CD4-positive, alpha-beta T cell treated with Interleukin-15 for 1 hour (primary cell): ENCODE measurements at places on chromosomes 2 and 18.

GRCh38 chr2:235106874-235107639 is 155.2 kb downstream of the SH3BP4 start:
- DNase-seq: no peak

DNA sequence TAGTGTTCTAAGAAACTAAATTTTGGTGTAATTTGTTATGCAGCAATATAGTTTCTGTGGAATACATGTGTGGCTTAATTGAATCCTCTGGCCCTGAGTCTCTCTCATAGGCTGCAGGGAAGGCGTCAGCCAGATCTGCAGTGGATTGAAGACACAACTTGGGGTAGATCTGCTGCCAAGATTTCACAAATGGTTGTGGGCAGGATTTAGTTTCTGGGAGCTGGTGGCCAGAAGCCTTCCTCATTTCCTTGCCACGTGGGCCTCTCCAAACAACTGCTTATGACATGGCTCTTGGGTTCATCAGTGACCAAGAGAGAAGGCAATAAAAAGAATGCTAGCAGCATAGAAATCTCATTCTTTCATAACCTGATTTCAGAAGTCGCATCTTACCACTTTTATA is 28.2 kb downstream of the CCDC102B start:
- DNase-seq: no peak

DNA sequence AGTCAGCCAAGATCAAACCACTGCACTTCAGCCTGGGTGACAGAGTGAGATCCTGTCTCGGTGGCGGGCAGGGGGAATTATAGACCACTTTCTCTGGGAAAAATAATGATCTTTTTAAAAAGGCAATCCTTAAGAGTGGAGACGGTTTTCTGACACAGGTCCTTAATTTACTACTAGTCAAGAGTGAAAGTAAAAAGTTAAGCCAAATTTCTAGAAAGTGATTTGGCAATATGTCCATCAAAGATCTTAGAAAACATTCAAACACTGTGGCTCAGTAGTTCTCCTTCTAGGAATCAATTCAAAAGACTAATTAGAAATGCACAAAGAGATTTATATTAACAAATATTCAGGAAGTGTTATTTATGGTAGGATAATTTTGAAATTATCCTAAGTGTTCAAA is 148.5 kb upstream of the DNMT3A start:
- no peak for DNase-seq

GRCh38 chr2:101063352-101064124 is 61.4 kb downstream of the RPL31 start:
- no peak for DNase-seq

- no peak for DNase-seq
These were observed 43.5 kb upstream of the LAPTM4A start for GRCh38 chr2:20094955-20095354.

DNA sequence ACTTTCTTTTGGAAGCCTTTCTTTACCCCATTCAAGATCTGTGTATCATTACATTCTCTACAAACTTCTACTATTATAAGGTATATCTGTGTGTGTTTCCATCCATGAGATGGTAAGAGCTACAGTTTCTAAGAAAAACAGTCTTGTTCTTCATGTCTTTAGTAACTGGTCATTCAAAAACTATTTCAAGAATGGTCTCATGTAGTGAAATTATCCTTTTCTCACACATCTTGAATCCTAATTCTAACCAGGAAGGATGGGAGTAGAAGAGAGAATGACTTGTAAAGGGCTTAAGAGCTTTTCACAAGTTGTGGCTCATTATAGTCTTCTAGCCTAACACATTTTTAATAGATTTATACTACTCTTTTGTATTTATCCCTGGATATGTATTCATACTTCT is 47.3 kb downstream of the ROCK1 start:
- DNase-seq: no peak

DNA sequence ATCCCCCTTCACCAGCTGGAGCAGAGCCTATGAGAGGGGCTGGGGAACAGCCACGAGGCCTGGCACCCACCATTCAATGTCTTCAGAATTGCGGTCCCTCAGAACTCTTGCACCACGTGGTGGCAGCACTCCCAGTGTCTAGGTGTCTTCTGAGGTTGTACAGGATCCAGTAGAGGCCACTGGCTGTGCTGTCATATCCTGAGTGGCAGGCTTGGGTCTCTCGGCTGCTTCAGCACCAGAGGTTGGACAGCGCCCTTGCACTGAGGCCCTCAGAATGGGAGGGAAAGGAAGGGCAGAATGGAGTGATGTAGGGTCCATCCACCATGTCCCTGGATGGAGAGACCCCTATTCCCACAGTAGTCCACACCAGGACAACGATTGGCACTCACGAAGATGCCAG is 112.0 kb upstream of the TEKT4 start:
- DNase-seq: no peak

DNA sequence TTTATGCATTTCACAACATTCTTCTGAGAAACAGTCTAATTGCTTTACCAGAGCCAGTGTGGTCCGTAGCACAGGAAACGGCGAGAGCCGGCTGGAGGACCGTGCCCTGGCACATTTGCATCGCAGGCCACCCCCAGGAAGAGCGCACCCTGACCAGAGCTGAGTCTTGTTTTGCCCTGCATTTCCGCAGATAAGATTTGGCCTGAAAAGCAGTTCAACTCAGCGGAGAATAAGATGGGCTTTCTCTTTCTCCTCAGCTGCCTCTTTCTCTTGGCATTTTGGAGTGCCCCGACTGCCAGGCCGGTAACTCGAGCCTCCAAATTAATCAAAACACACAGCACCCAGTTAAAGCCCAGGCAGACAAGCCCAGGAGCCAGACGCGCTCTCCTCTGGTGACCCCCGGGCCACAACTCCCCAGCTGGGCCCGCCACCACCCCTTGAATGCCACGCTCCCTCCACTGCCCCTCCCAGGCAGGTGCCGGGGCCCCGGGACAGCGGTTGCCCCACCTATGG is 464 bp downstream of the COL4A4 start:
- no peak for DNase-seq

DNA sequence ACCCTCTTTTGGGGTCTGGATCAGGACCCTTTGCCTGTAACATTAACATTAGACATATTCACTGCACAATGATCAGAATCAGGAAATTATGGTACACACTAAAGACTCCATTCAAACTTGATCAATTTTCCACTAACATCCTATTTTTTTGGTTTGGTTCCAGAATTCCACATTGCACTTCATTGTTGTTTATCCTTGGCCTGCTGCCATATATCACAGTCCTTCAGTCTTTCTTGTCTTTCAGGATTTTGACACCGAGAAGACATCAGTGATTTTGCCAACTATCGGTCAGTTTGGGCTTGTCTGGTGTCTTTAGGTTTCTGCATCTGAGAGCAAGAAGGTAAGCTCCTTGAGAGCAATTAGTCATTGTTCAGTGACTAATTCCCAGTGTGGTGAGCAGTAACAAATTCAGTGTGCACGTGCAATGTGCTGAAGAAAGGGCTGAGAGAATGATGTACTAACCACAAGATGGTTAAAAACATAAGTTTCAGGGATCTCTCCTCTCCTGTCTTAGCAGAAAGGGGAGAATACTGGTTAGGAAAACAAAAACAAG is 23.5 kb downstream of the MARCHF4 start:
- no peak for DNase-seq

DNA sequence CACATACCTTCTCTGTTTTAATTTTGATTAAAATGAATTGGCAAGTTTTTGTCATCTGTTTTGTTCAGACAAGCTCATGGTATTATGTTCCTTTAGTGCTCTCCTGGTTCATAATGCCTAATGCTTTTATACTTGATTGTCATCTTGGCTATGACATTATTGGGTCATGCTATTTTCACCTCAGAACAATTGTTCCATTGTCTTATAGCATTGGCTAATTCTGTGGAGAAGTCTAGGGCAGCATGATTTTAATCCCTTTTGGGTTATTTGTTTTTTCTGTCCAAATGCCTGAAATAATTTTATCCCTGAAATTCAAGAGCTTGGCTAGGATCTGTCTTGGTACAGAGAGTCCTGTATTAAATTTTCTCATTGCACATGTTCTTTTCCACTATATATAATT is 83.8 kb upstream of the CCDC85A start:
- DNase-seq: no peak

- DNase-seq: no peak
These were observed 187.6 kb downstream of the MREG start for GRCh38 chr2:215825707-215826106.

GRCh38 chr2:218744615-218745014 is 34.0 kb downstream of the TTLL4 start:
- DNase-seq: no peak

DNA sequence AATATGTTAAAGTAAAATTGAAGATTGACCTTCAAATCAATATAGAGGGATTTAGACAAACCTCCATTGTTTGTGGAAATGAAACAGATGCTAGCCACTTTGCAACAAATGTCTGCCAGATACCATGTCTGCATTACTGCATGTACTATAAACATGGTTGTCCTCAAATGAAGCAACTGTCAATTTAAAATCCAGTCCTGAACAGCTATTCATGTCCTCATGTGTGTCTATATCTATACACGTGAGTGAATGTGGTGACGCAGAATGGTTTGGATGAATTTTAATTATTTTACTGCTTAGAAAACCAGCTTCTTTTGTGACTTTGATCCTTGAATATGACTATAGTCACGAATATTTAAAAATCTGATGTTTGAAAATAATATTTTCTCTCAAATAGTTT is 71.5 kb downstream of the NYAP2 start:
- no peak for DNase-seq

- no peak for DNase-seq
These were observed 47.0 kb upstream of the MAP3K20 start for GRCh38 chr2:173028671-173029070.

- peak; percentile 21 for DNase-seq
These were observed 691 bp downstream of the BIRC6 start for GRCh38 chr2:32357318-32358110.

DNA sequence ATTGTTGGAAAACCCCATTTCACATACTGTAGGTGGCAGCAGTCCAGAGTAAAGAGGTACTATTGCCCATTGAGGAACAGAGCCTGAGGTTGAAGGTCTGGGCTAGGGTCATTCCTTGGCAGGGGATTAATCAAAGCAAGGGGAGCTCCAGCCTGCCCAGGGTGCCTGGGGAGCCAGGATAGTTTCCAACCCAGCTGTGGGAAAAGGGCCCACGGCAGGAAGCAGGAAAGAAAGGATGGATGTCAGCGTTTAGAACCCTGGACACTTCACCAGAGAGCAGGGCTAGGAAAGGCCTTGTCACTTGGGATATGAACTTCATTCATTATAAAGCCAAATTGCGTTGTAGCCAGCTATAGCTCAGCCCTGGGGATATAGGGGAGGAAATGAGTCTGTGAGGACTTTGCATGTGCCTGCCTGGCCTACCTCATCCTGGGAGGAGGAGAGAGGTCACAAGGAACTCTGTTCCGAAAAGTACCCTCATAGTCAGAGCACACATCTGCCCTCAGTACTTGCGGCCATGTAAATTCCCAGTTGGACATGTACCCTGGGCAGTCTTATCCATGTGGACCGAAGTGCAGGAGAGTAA is 140.2 kb upstream of the COPS8 start:
- DNase-seq: no peak

DNA sequence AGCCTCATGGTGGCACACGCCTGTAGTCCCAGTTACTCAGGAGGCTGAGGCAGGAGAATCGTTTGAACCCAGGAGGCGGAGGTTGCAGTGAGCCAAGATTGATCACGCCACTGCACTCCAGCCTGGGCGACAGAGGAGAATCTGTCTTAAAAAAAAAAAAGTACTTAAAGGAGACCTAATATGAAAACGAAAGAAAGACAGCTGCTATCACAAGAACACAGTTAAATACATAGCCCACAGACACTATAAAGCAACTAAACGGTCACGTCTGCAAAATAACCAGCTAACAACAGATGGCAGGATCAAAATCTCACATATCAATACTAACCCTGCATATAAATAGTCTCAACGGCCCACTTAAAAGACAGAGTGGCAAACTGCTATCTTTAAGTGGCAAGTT is 43.9 kb upstream of the TACR1 start:
- no peak for DNase-seq

- no peak for DNase-seq
These were observed 56.1 kb upstream of the C2orf15 start for GRCh38 chr2:99085421-99085820.

DNA sequence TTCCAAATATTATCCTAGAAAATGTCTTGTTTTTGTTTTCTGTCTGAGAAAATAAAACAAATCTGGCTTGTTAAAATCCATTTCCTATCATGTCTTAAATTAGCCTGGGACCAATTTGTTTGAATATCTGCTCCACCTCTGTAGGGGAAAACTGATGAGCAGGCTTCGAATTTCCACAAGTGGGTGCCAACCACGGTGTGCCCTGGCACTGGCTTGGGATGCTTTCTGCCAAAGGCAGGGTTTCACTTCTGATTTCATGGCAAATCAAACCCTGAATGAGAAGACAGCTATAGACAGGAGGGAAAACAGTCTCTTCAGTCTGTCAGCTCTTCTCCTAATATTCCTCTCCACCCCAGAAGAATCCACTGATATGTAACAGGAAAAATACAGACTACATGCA is 33.7 kb upstream of the STAT4 start:
- no peak for DNase-seq

DNA sequence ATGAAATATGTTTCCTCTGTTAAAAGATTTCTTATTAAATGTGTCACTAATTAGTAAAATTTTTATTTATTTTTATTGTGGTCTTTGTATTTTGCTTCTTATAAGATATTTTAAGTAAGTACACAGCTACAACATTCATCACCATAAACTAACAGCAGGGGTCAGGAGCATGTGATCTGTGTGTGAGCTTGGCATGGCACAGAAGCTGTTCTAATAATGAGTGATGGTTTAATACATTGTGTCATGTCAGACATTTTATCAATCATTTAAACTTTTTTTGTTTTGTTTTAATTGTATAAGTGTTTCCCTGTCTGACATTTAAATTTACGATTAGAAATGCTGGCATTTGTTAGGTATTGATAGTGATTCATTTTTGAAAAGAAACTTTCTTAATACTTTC is 585.4 kb downstream of the DSC3 start:
- no peak for DNase-seq

GRCh38 chr2:209872675-209873074 is 101.0 kb downstream of the UNC80 start:
- DNase-seq: no peak

GRCh38 chr2:131105950-131106801 is 1.0 kb downstream of the PLEKHB2 start:
- DNase-seq: peak; percentile 56

DNA sequence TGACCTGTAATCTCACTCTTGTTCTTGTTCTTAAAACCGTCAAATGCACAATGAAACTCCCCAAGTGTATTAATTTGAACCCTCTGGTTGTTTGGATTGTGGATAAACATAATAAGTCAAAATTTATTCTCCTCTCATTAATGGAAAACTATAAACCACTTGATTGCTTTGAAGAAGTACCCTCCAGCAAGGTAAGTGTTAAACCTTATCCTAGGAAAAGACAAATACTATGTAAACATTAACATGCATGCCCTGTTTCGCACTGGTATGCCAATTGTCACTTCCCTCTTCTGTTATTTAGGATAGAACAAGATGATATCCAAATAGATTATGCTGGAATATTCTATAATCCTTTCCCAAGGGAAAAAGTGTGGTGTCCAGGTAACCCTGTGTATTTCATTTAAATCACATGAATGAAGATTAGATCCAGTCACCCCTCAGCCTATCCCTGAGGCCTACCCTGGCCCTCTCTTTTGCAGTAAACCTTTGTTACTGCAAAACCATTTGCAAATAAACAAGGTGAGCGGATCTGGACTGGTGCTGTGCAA is 1.3 kb downstream of the ADI1 start:
- DNase-seq: no peak

GRCh38 chr18:8870528-8870927 is 165.2 kb downstream of the MTCL1 start:
- no peak for DNase-seq
